Activated CD4-positive, alpha-beta T cell treated with anti-CD3 and anti-CD28 coated beads, Interleukin-2, amount 10 ng/mL, durations not matched to agents 7 days and 5 days (primary cell): ENCODE measurements at places on chromosomes 12 and 14. TPM values are rescaled to one million over a fixed set of nuclear protein-coding genes. Genes with fewer than 3 reads are reported as not detected.

- DNase-seq, result no peak
- H3K27me3 ChIP-seq, result no peaks in the 10 kb centered on the region
- H3K27ac ChIP-seq, result peak overlapping the region; percentile 58
Measured at GRCh38 chr14:35400648-35401421, 3.7 kb downstream of the NFKBIA start.

DNA sequence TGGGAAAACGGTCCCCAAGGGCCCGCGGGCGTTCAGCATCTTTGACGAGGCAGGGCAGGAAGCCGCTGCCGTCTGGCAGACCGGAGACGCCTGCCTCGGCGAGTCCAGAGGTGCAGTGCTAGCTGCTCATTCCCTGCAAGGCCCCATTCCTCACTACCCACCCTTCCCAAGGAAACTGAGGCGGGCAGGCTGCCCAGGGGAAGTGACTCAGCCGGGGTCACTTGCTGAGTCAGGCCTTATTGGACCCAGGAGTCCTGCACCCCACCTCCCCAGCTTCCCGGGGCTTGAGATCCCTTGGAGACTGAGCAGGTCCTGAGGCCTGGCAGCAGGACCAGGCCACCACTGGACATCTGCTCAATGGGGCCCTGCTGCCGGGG, 3.7 kb downstream of the SH2B3 start:
- H3K4me3 ChIP-seq, result peak overlapping the region; percentile 48
- H3K27ac ChIP-seq, result no peak overlapping the region
- peaks cover 73% of the 10 kb centered on the region for H3K4me1 ChIP-seq
- peaks cover 21% of the 10 kb centered on the region for H3K36me3 ChIP-seq
- DNase-seq, result no peak

DNA sequence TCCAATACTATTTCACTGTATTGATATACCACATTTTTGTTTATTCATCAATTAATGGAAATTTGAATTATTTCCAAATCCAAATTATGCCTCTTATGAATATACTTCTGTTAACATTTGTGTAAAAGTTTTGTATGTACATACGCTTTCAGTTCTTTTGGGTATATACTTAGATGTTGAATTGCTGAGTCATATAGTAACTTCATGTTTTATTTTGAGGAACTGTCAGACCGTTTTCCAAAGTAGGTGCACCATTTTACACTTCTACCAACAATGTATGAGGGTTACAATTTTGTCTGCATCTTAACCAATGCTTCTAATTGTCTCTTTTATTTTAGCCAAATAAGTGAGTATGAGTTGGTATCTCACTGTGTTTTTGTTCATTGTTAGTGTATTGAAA, 10.2 kb upstream of the CCER1 start:
- H3K4me3 ChIP-seq, result no peak overlapping the region
- no peak for DNase-seq
- no peaks in the 10 kb centered on the region for H3K36me3 ChIP-seq
- H3K27ac ChIP-seq, result no peak overlapping the region
- H3K4me1 ChIP-seq, result no peaks in the 10 kb centered on the region
- peaks cover 4% of the 10 kb centered on the region for H3K27me3 ChIP-seq

DNA sequence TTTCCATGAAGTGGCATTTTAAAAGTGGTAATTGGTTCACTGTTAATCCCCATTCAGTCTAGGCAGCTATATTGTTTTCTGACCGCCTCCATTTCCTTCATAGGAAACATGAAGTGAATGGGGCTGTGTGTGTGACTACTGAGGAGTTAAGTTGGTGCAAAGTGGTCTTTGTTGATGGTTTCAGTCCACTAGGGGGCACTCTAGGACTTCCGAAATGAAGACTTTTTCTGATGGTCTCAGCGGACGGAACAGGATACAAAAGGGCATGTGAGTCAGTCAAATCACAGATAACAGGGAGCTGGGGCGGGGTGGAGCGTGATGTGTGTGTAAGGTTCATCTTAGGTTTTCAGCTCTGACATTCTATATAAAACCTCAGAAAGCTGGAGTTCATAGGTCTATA, 240.1 kb upstream of the OR4E1 start:
- H3K4me3 ChIP-seq, result peak overlapping the region; percentile 50
- H3K36me3 ChIP-seq, result no peaks in the 10 kb centered on the region
- DNase-seq, result peak; percentile 89
- H3K27me3 ChIP-seq, result peaks cover 4% of the 10 kb centered on the region
- H3K27ac ChIP-seq, result peak overlapping the region; percentile 46
- peaks cover 65% of the 10 kb centered on the region for H3K4me1 ChIP-seq

DNA sequence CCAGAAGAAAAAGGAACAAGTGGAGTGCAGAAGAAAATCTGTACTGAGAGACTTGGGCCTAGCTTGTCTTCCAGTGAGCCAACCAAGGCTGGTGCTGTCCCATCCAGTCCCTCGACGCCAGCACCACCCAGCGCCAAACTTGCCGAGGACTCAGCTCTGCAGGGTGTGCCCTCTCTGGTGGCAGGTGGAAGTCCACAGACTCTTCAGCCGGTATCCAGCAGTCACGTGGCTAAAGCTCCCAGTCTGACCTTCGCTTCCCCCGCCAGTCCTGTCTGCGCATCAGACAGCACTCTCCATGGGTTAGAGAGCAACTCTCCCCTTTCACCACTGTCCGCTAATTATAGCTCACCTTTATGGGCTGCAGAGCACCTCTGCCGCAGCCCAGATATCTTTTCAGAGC, 15.6 kb downstream of the CIPC start:
- no peak overlapping the region for H3K4me3 ChIP-seq
- no peak overlapping the region for H3K27ac ChIP-seq
- DNase-seq, result no peak
- H3K4me1 ChIP-seq, result no peaks in the 10 kb centered on the region
- no peaks in the 10 kb centered on the region for H3K27me3 ChIP-seq

DNA sequence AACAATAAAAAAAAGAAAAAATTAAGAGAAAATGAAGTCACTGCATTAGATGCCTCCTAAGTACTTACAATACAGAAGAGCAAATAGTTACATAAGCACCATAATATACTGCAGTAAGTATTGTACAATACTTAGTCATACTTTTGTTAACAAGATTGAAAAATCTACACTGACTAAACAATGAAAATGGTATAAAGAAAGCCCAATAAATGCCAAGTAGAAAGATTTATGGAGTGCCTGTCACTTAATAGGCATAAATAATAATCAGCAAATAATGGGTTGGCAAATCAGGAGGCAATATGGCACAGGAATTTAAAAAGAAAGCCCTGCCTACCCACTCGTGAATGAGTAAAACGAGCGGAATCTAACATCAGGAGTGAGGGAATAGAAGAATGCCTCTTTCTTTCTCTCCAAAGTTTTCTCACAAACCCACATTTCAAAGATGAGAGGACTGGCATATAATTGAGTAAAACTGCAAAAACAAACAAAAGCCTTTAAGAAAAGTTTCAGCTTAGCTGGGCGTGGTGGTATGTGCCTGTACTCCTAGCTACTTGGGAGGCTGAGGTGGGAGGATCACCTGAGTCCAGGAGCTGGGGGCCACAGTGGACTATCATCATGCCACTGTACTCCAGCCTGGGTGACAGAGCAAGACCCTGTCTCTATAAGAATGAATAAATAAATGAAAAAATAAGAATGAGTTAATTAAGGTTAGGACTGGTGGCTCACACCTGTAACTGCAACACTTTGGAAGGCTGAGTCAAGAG, 36.1 kb downstream of the CRY1 start:
- no peak for DNase-seq
- no peak overlapping the region for H3K27ac ChIP-seq
- H3K27me3 ChIP-seq, result no peaks in the 10 kb centered on the region
- no peaks in the 10 kb centered on the region for H3K36me3 ChIP-seq
- H3K4me1 ChIP-seq, result no peaks in the 10 kb centered on the region

DNA sequence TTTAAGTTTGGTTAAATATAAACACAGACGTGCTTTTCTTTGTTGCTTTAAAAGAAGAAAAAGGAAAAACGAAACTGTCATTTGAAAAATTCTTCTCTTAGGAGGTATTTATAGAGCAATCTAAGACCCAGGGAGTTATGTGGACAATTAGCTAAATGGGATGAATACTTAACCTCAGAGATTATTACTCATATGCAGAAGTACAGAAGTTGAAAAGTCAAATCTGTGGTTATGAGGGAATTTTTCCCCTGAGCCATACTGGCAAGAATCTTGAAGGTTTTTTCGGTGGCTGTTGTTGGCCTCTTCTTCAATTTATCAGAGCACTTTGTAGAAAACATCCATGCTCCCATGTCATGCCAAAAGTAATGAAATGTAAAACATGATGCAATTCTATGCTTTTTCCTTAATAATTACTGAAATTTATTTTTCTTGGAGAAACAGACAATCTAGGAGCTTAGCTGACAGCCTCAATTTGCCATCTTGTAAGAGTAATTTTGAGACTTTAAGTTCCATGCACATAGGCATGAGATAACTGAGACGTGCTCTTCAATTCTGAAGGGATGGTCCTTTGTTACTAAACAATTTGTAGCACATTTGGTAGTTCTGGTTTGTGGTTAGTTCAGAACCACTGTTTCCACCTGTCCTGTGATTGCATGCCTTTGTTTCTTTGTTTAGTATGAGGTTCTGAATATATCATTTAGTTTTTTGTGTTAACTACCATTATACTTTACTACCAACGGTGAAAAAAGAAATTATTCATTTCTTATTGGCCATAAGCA, 126.6 kb downstream of the BCAT1 start:
- H3K4me1 ChIP-seq, result peaks cover 22% of the 10 kb centered on the region
- no peak overlapping the region for H3K27ac ChIP-seq
- no peak for DNase-seq
- peaks cover 5% of the 10 kb centered on the region for H3K36me3 ChIP-seq

- H3K4me3 ChIP-seq, result no peak overlapping the region
- H3K4me1 ChIP-seq, result peaks cover 7% of the 10 kb centered on the region
- H3K27ac ChIP-seq, result no peak overlapping the region
- peak; percentile 9 for DNase-seq
Measured at GRCh38 chr12:80778005-80778541, 61.4 kb downstream of the MYF5 start.

DNA sequence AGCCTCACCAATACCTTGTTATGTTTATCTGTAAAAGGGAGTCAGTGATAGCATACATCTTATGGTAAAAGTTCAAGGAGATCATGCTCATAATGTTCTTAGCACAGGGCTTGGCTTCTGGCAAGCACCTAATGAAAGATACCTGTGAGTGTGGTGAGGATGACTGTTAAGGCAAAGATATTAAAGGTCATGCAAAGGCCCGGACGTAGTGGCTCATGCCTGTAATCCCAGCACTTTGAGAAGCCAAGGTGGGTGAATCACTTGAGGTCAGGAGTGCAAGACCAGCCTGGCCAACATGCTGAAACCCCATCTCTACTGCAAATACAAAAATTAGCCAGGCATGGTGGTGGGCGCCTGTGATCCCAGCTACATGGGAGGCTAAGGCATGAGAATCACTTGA, 425.9 kb upstream of the TBX3 start:
- H3K27ac ChIP-seq, result no peak overlapping the region
- H3K27me3 ChIP-seq, result no peaks in the 10 kb centered on the region
- DNase-seq, result no peak
- no peak overlapping the region for H3K4me3 ChIP-seq

DNA sequence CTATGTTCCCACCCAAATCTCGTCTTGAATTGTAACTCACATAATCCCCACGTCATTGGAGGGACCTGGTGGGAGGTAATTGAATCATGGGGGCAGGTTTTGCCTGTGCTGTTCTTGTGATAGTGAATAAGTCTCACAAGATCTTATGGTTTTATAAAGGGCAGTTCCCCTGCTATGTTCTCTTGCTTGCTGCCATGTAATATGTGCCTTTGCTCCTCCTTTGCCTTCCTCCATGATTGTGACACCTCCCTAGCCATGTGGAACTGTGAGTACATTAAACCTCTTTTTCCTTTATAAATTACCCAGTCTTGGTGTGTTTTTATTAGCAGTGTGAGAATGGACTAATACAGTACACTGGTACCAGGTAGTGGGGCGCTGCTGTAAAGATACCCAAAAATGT, 177.6 kb upstream of the SYT10 start:
- no peak overlapping the region for H3K4me3 ChIP-seq
- no peak overlapping the region for H3K27ac ChIP-seq
- H3K27me3 ChIP-seq, result no peaks in the 10 kb centered on the region
- no peaks in the 10 kb centered on the region for H3K4me1 ChIP-seq

GRCh38 chr12:109923481-109924245, 23.6 kb downstream of the TCHP start:
- no peak overlapping the region for H3K4me3 ChIP-seq
- no peaks in the 10 kb centered on the region for H3K4me1 ChIP-seq
- H3K36me3 ChIP-seq, result peaks cover 32% of the 10 kb centered on the region

- H3K36me3 ChIP-seq, result peaks cover 23% of the 10 kb centered on the region
- H3K27me3 ChIP-seq, result no peaks in the 10 kb centered on the region
- H3K27ac ChIP-seq, result peak overlapping the region; percentile 93
- H3K4me1 ChIP-seq, result peaks cover 70% of the 10 kb centered on the region
Measured at GRCh38 chr12:56629459-56630179, 507 bp downstream of the BAZ2A start.

DNA sequence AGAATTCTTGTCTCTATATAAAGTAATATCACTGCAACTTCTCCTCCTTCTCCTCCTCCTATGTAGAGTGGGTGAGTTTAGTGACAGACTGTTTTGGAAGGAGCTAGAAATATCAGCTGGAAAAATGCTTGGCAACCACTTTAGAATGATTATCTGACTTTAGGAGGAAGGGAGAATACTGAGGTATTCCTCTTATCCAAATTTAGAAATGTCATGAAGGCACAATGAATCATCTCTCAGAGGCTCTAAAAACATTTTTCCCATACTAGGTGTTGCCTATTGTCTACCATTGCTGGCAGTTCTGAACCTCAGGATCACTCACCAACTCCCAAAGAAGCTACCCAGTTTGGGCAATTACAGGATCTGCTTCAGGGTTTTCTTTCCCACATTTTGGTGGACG, 306.6 kb upstream of the ATP2B1 start:
- H3K4me3 ChIP-seq, result no peak overlapping the region
- no peak overlapping the region for H3K27ac ChIP-seq
- H3K36me3 ChIP-seq, result no peaks in the 10 kb centered on the region
- DNase-seq, result no peak

DNA sequence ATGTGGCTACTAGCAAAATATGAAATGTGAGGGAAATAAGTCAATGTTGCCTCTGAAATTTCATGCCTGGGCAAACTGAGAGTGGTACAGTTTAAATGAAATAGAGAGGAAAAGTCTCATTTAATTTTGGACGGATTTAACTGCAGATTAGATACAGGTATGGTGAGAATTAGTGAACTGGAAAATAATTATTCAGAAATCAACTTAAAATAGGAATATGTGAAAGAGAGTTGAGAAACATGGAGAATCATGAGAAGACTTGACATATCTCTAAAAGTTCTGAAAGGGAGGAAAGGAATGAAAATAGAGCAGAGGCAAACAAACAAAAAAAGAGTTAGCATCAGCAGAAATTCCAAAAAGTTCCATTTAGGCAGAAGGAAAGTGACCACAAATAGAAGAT, 33.5 kb upstream of the BMAL2 start:
- no peaks in the 10 kb centered on the region for H3K27me3 ChIP-seq
- no peak for DNase-seq
- peaks cover 2% of the 10 kb centered on the region for H3K4me1 ChIP-seq
- H3K36me3 ChIP-seq, result peaks cover 19% of the 10 kb centered on the region
- no peak overlapping the region for H3K4me3 ChIP-seq

The IFNG-AS1 gene
- not detected for total RNA-seq

The TNFAIP2 gene
- total RNA-seq, result 0.60 TPM

The TAS2R7 gene
- not detected for total RNA-seq

The CBX5 gene
- 145 TPM for total RNA-seq

The MDM1 gene
- 25.2 TPM for total RNA-seq

The PGF gene
- 0.15 TPM for total RNA-seq

The RPGRIP1 gene
- not detected for total RNA-seq

The TMEM179 gene
- not detected for total RNA-seq
